ENCODE measurements at places on chromosomes 1 and 21. TPM values are rescaled to one million over a fixed set of nuclear protein-coding genes. Genes with fewer than 3 reads are reported as not detected.

Gene CCDC24
- total RNA-seq = 0.91 TPM

Gene FHAD1
- not detected for total RNA-seq

- no peak for DNase-seq
Measured at GRCh38 chr1:210263963-210264362, 31.4 kb downstream of the SERTAD4 start.

- peak; percentile 80 for DNase-seq
Measured at GRCh38 chr21:35528116-35529042, 479.3 kb upstream of the RUNX1 start.

DNA sequence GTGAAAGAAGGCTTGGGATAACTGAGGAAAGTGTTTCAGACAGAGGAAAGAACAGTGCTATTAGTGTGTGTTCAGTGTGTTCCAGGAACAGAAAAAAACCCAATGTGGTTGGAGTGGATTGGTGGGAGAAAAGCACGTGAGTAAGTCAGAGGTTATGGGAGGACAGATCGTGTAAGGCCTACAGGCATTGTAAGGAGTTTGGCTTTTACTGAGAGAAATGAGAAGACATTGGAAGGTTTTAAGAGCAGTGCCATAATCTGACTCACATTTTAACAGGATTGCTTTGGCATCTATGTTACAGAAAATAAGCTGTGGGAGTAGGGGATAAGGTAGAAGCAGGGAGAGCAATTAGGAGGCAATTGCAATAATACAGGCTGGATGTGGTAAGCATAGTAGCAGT lies 4.8 kb downstream of the ARPC5 start:
- peak; percentile 8 for DNase-seq

DNA sequence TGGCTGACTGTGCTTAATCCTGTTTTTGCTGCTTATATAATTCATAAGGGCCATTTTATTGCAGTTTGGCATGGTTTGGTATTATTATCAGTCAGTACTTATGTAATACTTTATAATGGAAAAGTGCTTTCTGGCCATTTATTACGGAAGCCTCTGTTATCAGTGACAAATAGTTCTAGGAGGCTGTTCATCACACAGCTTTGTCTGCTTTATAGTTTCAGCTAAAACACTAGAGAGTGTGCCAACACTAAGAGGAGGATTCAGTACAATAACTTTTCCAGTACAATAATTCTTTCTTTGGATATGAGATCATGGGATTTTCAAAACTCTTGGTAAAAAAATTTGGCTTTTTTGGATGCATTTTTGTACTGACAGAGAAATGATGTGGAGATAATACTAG lies 102.9 kb upstream of the PTGFR start:
- DNase-seq = no peak

DNA sequence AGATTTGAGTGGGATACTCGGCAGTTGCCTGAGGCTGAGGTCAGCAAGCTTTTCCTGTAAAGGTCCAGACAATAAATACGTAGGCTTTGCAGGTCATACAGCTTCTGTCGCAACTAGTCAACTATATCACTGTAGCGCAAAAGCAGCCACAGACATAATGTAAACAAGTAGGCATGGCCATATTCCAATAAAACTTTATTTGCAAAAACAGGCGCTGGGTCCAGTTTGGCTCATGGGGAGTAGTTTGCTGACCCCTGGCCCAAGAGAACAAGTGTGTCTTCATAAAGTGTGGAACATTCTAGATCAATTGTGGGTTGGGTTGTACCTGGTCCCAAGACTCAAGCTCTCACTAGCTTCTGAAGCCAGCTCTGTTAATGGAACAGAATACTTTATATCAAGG lies 78.8 kb downstream of the MIS18A start:
- no peak for DNase-seq

- no peak for DNase-seq
Measured at GRCh38 chr1:40701684-40702083, 10.2 kb downstream of the NFYC start.

DNA sequence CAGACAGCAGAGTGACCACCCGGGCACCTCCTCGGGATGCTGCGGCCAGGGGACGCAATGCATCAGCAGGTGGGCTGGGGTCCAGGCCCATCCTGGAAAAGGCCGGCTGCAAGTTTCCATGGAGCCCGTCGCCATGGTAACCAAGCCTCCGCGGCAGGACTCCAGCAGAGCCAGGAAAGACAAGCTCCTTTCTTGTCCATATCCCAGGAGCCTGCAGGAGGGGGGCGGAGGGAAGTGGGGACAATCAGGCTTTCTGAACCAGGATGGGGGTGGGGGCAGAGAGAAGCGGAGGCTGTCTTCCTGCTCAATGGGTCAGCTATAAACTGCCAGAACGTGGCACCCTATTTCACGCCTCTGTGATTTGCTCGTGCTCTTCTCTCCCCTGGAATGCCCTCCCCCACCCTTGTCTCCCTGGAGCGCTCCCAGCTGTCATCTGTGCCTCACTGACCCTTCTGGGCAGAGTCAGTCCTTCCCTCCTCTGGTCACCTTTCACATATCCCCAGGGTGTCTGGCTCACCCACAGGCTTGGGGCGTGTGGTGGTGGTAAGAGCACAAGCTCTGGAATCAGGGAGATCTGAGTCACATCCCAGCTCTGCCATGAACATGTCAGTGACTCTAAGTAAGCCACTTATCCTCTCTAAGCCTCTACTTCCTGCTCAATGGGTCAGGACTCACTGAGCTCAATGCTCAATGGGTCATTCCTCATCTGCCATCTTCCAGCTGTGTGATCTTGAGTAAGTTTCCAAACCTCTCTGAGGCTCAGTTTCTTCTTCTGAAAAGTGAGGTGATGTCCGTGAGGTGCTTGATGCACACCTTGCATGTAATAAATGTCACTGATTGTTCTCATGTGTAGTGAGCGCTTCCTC lies 58.9 kb upstream of the LAPTM5 start:
- no peak for DNase-seq
